ENCODE measurements at places on chromosomes 12 and 14.

DNA sequence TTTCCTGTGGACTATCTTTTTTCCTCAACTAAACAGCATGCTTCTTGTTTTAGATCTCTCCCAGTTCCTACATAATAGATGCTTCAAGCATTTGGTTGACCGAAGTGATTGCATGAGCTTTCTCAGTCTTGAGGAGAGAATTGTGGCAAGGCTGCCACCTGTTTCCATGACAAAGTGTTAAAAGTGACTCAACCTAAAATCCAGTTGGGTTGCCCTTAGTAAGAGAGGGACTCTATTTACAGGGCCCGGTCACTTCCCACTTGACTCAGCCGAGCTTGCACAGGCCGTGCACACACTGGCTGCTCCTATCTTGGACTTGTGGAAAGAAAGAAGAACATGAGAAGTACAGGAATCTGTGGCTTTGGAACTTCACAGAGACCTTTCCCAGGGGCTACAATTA is 2.1 kb upstream of the B4GALNT3 start:
- no peak for DNase-seq

GRCh38 chr12:100579844-100580243 is 6.4 kb downstream of the GAS2L3 start:
- DNase-seq, result no peak

- no peak for DNase-seq
These were observed 20.4 kb upstream of the AMN start for GRCh38 chr14:102902086-102902485.

- DNase-seq, result no peak
These were observed 606 bp downstream of the TNFAIP2 start for GRCh38 chr14:103123634-103124500.

GRCh38 chr12:252636-253035 is 10.0 kb downstream of the SLC6A13 start:
- no peak for DNase-seq

Data from NCI-H1694 treated with DMSO at 0.1 percent for 48 hours (cell line).